ENCODE measurements at places on chromosomes 13 and 19.

GRCh38 chr13:74930402-74931165, 551.4 kb downstream of the TBC1D4 start:
- no peak for DNase-seq

DNA sequence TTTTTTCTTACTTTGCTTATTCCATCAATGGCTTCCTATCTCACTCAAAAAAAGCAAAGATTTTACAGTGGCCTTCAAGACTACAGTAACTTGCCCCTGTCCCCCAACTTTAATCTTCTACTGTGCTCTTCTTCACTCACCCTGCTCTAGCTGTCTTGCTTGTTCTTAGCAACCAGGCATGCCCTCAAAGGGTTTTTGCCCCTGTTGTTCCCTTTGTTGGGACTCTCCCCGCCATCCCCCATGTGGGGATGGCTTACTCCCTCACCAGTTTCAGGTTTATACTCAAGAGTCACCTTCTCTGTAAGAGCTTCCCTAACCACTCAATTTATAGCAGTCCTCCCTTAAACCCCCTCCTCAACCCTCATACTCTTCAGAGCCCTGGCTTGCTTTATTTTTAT, 5.4 kb downstream of the MTMR6 start:
- DNase-seq: no peak

DNA sequence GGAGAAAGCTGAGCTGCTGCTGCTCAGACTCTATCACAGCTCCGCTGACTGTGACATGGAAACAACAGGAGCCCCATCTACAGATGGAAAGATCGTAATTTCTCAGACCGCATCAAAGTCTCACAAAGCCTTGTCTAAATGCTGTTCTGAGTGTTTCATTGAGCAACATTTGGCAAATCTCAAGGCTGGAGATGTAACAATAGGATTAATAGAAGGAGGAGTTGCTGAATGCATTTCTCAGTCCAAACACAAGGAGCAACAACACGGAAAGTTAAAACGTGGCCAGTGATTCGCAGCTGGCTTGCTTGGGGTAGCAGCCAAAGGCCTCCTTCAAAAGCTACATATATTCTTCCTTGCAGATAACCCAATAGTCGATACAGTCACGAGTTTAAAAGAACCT, 55.7 kb downstream of the MRPL57 start:
- no peak for DNase-seq

DNA sequence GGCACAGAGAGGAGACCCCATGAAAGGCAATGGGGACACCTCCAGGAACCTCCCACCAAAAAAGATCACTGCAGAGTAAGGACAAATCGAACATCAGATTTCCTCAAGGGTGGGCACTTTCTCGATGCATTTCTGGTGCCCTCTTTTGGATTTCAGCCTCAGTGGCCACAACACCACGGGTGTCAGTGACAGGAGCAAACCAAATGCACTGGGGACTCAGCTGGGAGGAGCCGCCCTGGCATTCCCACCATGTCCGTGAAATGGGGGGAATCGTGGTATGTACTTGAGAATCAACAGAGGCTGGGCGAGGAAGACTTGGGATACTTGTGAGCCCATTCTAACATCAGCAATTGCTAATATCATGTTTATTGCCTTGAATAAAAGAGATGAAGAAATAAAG, 16.3 kb downstream of the FAM187B start:
- no peak for DNase-seq

DNA sequence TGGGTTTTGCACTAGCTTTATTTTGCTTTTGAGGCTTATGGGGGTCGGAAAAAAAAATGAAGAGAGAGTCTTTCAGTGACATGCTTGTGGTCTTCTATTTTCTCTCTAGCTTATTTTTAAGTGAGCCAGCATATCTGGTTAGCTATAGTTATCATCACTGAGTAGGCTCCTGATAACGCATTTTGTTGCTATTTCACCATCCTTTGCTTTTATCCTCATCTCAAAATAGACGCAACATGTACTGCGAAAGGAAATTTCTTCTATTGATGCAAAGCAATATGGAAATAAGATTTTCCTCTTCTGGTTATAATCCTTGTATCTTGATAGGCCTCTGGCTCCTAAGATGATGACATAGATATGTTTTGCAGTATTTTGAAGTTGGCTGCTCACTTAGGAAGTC, 273.8 kb downstream of the OXGR1 start:
- no peak for DNase-seq

GRCh38 chr13:52760077-52760476, 20.5 kb upstream of the CNMD start:
- DNase-seq: no peak

GRCh38 chr19:40241809-40242384, 15.4 kb upstream of the CCNP start:
- peak; percentile 20 for DNase-seq

DNA sequence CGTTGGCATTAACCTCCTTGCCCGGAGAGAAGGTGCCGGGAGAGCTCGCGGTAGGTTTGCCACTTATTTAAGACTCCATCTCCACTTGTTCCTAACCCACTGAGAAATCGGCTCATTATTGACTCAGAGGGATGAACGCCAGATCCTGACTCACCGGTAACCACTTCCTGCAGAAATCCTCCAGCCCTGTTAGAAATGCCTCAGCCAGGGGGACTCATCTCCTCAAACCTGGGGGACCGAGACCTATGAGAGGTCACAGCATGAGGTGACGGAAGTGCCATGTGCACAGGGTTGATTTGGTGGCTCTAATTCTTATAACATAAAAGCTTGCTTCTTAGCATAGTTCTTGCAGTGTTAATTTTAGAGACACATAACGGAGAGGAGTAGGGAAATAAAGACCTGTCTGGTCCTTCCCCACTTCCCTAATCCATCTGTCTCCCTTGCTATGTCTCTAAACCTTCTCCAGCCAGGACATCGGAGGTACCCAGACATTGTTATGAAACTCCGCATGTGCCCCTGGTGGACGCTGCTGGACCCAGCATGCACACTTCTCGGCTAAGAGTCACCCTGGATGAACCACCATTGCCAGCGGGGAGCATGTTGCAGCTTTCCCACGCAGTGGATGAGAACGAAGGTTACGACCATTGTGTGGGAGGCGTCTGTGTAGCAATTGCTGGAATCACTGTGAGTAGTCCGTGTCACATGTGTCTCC, 158.9 kb downstream of the EFNB2 start:
- DNase-seq: no peak

DNA sequence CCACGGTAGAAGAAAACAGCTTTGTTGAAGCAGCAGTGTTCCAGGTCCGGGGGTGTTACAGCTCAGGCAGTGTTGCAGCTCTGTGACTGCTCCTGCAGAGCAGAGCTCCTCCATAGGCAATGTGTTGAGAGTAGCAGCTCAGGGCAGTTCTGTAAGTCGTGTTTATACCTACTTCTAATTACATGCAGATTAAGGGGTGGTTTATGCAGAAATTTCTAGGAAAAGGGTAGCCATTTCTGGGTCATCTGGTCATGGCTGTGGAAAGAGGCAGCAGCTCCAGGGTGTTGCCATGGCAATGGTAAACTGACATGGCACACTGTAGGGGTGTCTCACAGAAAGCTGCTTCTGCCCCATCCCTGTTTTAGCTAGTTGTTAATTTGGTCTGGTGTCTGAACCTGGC, 316.4 kb downstream of the GPC5 start:
- DNase-seq: no peak

GRCh38 chr13:90455823-90456222, 891.7 kb upstream of the MIR17HG start:
- DNase-seq: no peak

Measured in cerebellar nuclear complex (tissue), 1 donor.